ENCODE measurements at places on chromosomes 3 and 15. TPM values are rescaled to one million over a fixed set of nuclear protein-coding genes. Genes with fewer than 3 reads are reported as not detected.

DNA sequence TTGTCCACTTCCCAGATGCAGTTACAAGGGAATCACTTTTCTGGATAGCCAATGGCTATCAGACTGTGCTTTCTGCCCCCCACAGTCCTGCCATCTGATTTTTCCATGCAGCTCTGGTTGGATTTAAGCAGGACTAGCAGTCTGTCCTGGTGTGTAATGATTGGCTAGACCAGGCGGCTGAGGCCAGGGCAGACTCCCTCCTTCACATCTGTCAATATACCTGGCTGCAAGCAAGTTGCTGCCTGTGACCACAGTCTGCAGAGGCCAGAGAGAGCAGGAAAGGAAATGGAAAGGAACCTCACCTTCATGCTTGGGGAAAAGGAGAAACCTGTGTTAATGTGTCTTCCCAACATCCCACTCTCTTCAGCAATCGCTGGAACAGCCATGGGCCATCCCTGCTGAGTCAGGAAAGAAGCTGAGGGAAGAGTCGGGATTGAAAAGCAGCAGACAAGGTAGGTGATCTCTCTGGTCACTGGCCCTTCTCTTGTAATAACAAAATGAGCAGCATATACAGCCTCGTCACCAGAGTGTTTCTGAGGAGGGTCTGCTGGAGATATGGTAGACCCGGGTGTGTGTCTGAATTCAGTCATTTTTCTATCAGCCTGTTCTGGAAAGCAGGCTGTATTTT lies 126.7 kb upstream of the PHLDB2 start:
- H3K27ac ChIP-seq, result no peak overlapping the region
- no peak for DNase-seq
- H3K36me3 ChIP-seq, result no peaks in the 10 kb centered on the region
- no peak overlapping the region for H3K4me3 ChIP-seq
- H3K27me3 ChIP-seq, result no peaks in the 10 kb centered on the region

GRCh38 chr3:147758771-147759170 lies 349.6 kb downstream of the ZIC1 start:
- H3K27me3 ChIP-seq, result no peaks in the 10 kb centered on the region
- no peak overlapping the region for H3K4me3 ChIP-seq
- H3K36me3 ChIP-seq, result no peaks in the 10 kb centered on the region
- no peak for DNase-seq
- no peaks in the 10 kb centered on the region for H3K4me1 ChIP-seq
- no peak overlapping the region for H3K27ac ChIP-seq

DNA sequence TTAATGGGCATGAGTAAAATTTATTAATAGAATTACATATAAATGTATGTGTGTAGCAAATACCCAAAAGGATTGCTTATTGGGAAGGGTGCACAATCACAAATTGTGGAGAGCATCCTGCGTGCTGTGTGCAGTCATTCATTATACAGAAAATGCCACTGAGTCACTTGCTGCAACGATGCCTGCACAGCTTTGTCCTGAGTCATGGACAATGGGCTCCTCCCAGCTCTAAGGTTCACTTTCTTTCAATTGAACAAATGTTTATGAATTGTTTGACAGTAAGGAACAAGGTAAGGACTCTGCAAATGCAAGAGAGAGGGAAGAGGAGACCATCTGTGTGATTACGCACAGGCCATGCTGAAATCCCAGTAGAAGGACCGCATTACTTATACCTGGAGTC lies 18.7 kb downstream of the CFAP161 start:
- no peak for DNase-seq
- no peaks in the 10 kb centered on the region for H3K27me3 ChIP-seq
- H3K36me3 ChIP-seq, result no peaks in the 10 kb centered on the region
- H3K27ac ChIP-seq, result no peak overlapping the region
- no peaks in the 10 kb centered on the region for H3K4me1 ChIP-seq
- H3K4me3 ChIP-seq, result no peak overlapping the region

DNA sequence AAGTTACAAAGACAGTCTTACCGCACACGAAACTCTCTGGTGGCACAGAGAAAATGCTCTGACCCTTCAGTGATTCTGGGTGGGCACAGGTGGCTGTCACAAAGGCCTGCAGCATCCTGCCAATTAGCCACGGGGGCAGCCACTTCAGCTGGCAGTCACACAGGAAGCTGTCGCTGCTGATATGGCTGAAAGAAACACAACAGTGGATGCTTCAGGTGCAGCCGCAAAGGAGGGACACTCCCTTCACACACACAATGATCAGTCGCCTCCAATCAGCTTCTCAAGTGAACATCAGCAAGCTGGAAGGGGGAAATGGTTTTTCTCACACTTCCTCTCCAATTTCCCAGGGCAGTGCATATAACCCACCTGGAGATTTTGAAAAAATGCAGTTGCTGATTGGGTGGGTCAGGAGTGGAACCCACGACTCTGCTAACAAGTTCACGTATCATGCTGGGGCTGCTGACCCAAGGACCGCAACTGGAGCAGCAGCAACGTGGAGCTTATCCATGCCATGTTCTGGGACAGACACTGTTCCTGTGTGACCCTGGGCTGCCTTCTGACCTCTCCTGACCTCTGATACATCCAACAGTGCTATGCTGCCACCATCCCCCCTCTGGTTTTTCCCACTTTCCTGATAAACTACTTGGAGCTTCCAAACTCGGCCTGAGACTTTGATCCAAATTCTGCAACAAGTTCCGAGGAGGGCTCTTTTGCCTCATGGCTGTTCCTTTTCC lies 106.6 kb downstream of the LRIG1 start:
- H3K4me3 ChIP-seq, result peak overlapping the region; percentile 58
- peak; percentile 79 for DNase-seq
- H3K27me3 ChIP-seq, result no peaks in the 10 kb centered on the region
- peaks cover 45% of the 10 kb centered on the region for H3K36me3 ChIP-seq
- peaks cover 31% of the 10 kb centered on the region for H3K4me1 ChIP-seq
- peak overlapping the region; percentile 74 for H3K27ac ChIP-seq

ZMYND10 gene
- total RNA-seq, result 1.7 TPM

GRCh38 chr15:83065431-83065830 lies 1.6 kb downstream of the BTBD1 start:
- no peaks in the 10 kb centered on the region for H3K27me3 ChIP-seq
- peak overlapping the region; percentile 82 for H3K4me3 ChIP-seq
- no peak overlapping the region for H3K27ac ChIP-seq
- peaks cover 27% of the 10 kb centered on the region for H3K4me1 ChIP-seq
- peaks cover 8% of the 10 kb centered on the region for H3K36me3 ChIP-seq

CSPG5 gene
- total RNA-seq, result not detected

DNA sequence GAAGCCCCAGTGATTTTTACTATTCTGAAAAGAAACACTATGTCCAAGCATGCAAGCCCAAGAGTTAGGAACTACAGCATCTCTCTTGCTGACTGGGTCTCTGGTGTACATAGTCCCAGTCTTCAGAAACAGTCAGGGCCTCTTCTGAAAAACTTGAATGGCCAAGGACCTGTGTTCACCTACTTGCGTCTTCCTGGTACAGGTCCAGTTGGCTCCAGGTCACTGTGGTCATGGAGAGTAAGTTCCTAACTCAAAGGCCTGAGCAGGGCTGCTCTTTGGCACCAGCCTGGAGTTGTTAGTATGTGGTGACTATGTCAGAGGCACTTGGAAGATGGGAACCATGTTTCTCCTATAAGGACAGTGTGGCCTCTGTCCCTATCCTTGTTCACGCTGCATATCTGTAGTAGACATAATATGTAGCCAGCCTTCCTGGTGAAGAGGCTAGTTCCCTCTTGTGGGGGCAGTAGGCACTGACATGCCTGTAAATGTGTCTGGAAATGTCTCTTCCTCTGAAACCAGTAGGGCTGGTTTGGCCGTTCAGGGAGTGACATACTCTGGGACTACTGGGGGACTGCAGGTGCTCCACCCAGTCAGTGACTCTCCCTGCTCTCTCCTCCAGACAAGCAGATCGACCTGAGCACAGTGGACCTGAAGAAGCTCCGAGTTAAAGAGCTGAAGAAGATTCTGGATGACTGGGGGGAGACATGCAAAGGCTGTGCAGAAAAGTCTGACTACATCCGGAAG lies 2.6 kb upstream of the RBM15B start:
- no peaks in the 10 kb centered on the region for H3K27me3 ChIP-seq
- peaks cover 39% of the 10 kb centered on the region for H3K36me3 ChIP-seq
- H3K4me3 ChIP-seq, result no peak overlapping the region
- peaks cover 76% of the 10 kb centered on the region for H3K4me1 ChIP-seq

DNA sequence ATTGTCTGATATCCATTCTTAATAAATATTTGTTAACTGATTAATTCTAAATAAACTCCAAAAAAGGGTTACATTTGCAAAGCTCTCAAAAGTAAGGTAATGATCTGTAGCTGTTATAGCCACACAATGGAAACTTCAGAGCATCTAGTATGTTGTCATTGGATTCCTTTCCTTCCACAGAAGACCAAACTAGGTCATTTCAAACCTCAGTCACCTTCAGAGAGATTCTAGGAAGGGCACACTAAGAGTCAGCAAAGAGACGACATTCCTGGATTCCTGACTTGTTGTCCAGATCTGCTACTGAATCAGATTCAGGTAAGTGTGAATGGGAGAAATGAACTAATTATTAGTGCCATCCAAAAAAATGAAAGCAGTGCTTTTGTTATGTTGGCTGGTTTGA lies 3.0 kb upstream of the COL8A1 start:
- peaks cover 25% of the 10 kb centered on the region for H3K27me3 ChIP-seq
- DNase-seq, result no peak
- H3K4me3 ChIP-seq, result no peak overlapping the region
- H3K27ac ChIP-seq, result no peak overlapping the region
- no peaks in the 10 kb centered on the region for H3K36me3 ChIP-seq

DNA sequence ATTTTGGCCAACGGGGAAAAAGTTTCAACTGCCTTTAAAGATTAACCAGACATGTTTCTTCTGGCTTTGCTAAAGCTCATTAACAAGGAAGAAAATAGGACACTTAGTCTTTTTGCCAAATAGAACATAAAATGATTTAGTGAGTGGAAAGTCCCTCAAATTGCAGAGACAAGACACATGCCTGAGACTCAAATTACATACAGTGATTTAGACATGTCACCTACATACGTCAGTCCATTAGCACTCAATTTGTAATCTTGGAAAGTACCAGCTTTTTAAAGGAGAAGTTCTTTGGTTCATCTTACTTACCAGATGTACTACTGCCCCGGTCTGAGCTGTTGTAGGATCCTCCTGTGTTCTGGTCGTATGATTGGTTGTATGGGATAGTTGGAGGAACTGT lies 1134.2 kb downstream of the ROBO1 start:
- no peak overlapping the region for H3K4me3 ChIP-seq
- no peaks in the 10 kb centered on the region for H3K27me3 ChIP-seq
- no peaks in the 10 kb centered on the region for H3K4me1 ChIP-seq
- no peaks in the 10 kb centered on the region for H3K36me3 ChIP-seq
- DNase-seq, result no peak

- H3K27ac ChIP-seq, result no peak overlapping the region
- peaks cover 84% of the 10 kb centered on the region for H3K4me1 ChIP-seq
- H3K27me3 ChIP-seq, result no peaks in the 10 kb centered on the region
- H3K36me3 ChIP-seq, result peaks cover 13% of the 10 kb centered on the region
Measured at GRCh38 chr3:15280853-15281532, 51.4 kb downstream of the SH3BP5 start.

- H3K27me3 ChIP-seq, result no peaks in the 10 kb centered on the region
- no peaks in the 10 kb centered on the region for H3K36me3 ChIP-seq
- no peak overlapping the region for H3K4me3 ChIP-seq
- no peak for DNase-seq
- no peaks in the 10 kb centered on the region for H3K4me1 ChIP-seq
- H3K27ac ChIP-seq, result no peak overlapping the region
Measured at GRCh38 chr3:114444216-114444615, 150.4 kb downstream of the TIGIT start.

GRCh38 chr15:66390678-66391077 lies 4.0 kb downstream of the MAP2K1 start:
- peaks cover 85% of the 10 kb centered on the region for H3K4me1 ChIP-seq
- H3K27me3 ChIP-seq, result no peaks in the 10 kb centered on the region
- H3K36me3 ChIP-seq, result no peaks in the 10 kb centered on the region
- peak overlapping the region; percentile 17 for H3K4me3 ChIP-seq

DNA sequence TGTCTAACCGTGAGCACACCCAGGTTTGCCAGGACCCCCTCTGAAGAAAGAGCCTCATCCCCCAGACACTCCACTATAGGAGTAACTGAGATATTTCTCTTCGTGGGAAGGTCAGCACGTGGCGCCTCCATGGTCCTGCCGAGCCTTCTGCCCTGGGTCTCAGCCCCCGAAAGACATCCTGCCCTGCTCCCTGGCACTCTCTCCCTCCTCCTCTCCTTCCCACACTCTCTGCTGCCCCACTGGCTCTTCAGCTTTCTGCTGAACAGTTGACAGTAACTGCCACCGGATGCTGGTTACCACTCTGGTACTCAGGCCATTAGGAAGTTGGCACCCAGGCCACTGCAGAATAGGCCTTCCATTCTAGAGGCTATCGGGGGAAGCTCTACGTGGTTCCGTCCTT lies 185.2 kb downstream of the UACA start:
- H3K4me3 ChIP-seq, result no peak overlapping the region
- H3K27me3 ChIP-seq, result no peaks in the 10 kb centered on the region
- DNase-seq, result no peak
- H3K4me1 ChIP-seq, result peaks cover 3% of the 10 kb centered on the region
- H3K36me3 ChIP-seq, result no peaks in the 10 kb centered on the region
- no peak overlapping the region for H3K27ac ChIP-seq

CSPG4 gene
- total RNA-seq, result not detected

DNA sequence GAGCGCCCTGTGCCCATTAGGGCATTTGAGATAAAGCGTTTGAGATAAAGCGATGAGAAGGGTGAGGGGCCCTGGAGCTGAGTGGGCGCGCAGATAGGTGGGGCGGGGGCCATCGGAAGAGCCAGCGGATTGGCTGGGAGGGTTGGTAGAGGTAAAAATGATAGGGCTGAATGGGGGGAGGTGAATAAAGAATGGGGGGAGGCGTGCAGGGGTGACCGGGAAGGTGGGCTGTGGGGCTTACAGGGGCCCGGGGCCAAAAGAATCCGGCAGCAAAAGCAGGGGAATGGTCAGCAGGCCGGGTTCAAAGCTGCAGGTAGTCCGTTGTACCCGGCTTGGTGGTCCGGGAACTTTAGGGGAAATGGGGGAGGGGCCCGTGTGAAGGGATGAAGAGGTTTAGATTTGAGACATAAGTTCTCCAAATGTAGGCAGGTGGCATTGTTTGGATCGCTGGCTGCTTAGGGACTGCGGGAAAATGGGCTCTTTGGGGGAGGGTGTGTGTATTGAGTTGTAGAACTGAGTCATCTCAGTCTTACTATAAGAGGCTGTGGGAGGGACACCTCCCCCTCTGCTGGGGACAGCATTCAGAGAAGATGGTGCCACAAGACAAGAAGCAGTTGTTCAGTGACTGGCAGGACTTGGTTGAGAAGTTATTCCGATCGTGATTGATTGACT lies 610 bp downstream of the ARID3B start:
- peak overlapping the region; percentile 82 for H3K27ac ChIP-seq
- peak; percentile 42 for DNase-seq
- peaks cover 12% of the 10 kb centered on the region for H3K36me3 ChIP-seq
- no peaks in the 10 kb centered on the region for H3K27me3 ChIP-seq
- peaks cover 51% of the 10 kb centered on the region for H3K4me1 ChIP-seq
- peak overlapping the region; percentile 100 for H3K4me3 ChIP-seq

SAMMSON gene
- not detected for total RNA-seq

C3orf49 gene
- not detected for total RNA-seq

- H3K36me3 ChIP-seq, result no peaks in the 10 kb centered on the region
- no peak overlapping the region for H3K27ac ChIP-seq
- no peaks in the 10 kb centered on the region for H3K27me3 ChIP-seq
- no peak for DNase-seq
- H3K4me3 ChIP-seq, result no peak overlapping the region
Measured at GRCh38 chr3:78978037-78978436, 789.8 kb downstream of the ROBO1 start.

- H3K27me3 ChIP-seq, result peaks cover 3% of the 10 kb centered on the region
- no peak overlapping the region for H3K4me3 ChIP-seq
- no peak overlapping the region for H3K27ac ChIP-seq
- no peaks in the 10 kb centered on the region for H3K4me1 ChIP-seq
- no peaks in the 10 kb centered on the region for H3K36me3 ChIP-seq
Measured at GRCh38 chr15:83943849-83944404, 290.0 kb downstream of the ADAMTSL3 start.

GRCh38 chr3:52557011-52557960 lies 20.9 kb downstream of the UQCC5 start:
- DNase-seq, result no peak
- H3K27ac ChIP-seq, result no peak overlapping the region
- H3K4me1 ChIP-seq, result no peaks in the 10 kb centered on the region

Data from CD4-positive, alpha-beta T cell (primary cell).